ENCODE measurements at places on chromosomes 7 and 10.

- peak; percentile 16 for DNase-seq
These were observed 52.4 kb downstream of the CASD1 start for GRCh38 chr7:94561841-94562514.

DNA sequence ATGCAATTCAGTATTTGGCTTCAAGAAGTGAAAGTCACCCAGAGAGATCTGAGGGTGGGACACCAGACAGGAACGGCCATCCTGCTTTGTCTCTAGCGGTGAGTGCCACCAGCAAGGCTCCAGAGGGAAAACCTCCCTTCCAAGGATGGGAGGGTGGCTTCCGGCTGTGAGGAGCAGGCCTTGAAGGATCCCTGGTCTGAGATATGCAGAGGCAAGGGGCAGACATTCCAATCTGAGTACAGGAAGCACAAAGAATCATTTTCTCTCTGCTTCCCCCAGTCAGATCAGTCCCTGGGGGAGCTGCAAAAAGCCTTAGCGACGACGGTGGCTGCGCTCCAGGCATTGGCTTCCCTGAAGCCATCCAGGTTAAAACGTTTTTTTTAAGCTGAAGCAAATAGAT, 167.4 kb downstream of the TEX36 start:
- no peak for DNase-seq

DNA sequence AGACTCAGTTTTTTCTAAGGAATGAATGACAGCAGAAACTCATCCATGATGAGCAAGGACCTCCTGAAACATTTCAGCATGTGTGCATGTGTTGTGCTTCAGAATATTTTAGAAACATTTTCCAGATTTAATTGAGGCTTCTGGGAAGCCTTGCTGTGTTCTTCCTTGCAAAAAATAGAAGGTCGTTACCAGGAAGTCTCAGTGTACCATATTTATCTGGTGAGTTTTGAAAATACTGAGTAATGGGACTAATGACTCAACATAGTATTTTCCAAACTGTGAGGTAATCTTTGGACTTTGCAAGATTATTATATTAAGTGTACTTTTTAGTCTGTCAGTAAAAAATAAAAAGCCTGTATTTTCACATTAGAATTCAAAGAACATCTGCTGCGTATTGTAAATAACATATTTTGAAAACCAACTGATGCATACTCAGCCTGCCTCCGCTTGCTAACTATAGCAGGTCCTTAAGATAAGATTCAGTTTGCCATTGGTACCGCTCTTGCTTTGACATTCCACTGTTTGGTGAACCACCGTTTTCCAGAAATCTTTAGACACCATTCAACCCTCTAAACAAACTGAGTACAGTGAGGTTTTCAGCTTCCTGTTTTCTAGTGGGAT, 739.6 kb upstream of the GALNT17 start:
- peak; percentile 91 for DNase-seq

DNA sequence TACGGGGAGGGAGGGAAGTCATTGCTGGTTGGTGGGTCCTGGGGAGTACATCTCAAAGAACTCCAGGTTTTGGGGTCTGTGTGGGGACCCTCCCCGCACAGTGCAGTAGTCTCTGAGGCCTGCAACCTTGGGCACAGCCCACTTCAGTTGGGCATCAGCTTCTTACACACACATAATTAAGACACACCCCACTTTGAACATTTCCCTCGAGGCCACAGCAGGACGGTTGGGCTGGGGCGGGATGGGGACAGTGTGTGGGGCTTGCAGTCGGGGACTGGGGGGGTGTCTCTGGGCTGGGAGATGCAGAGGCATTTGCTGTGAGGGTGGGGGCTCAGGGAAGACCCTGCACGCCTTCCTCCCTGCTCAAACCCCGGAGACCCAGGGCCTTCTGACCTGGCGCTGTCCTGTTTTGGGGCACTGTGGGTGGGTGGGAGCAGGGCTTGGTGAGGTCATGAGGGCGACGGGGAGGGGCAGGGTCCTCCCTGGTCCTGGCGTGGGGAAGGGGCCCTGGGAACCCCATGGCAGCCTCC, 1.3 kb downstream of the LFNG start:
- DNase-seq: no peak

GRCh38 chr10:30032125-30032524, 27.3 kb downstream of the JCAD start:
- no peak for DNase-seq

DNA sequence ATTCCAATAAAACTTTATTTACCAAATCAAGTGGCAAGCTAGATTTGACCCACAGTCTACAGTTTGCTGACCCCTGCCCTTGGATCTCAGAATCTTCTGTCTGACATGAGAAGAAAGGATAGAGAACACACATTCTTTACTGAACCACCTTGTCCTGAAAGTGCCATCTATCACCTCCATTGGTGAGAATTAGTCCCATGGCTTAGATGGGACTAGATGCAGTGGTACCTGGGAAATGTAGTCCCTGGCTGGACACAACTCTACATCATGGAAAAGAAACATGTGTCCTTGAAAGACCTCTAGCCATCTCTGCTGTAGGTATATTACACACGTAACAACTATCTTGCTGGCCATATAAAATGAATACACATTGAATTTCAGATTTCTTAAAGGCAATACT, 336.2 kb downstream of the LHFPL3 start:
- no peak for DNase-seq

- no peak for DNase-seq
These were observed 6.8 kb downstream of the ATG9B start for GRCh38 chr7:151017370-151017952.

- DNase-seq: no peak
These were observed 25.9 kb upstream of the FZD8 start for GRCh38 chr10:35667971-35668370.

DNA sequence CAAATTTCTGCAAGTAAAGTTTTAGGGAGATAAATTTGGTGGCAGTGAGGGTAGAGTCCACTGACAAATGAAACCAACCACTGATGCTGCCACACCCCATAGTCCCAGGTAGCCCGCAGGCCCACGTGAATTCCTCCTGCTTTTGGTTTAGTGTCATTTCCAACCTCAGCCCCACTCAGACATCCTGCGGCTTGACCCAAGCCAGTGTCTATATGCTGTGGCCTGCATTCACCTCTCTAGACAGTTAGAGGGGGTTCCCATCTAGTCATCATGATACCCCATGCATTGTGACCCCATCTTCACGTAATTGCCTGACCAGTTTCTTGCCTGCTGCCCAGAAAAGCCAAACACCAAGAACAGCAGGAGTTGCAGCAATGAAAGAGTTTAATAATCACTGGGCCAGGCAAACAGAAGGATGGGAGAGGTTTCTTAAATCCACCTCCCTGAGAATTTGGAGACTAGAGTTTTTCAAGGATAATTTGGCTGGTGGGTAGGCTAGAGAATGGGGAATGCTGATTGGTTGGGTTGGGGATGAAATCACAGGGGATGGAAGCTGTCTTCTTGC, 332.0 kb upstream of the GALNT17 start:
- DNase-seq: no peak

DNA sequence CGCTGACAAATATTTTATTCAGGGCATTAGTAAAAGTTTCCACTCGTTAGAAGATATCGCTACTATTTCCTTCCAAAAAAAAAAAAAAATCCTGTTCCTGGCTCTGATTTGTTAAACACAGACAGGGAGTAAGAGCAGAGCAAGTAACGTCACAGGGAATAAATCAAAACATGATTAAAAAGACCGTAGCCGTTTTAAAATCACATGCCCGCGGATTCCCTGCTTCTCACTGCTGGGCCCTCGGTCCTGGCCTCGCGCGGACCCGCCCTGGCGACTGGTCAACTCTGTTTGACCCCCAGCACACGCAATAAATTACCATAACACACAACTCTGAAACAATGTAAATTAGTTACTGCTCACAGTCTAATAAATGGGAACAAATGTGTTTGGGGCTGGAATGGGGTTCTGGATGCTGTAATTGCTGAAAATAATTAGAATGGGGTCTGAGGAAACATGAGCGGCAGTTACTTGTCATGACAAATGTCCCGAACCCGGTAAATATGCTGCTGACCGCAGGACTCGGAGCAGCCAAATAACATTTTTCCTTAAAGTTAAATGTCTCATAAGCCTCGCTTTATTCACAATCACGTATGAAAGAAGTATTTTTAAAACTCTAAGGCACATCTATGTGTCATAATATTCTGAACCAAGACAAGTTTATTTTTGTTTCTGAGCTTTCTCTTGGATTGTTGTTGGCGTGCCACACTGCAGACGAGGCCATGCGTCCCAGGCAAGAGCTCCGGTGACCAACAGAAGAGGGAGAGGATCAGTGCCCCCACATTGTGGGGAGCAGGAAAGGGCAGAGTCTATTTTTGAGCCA, 17.9 kb downstream of the EBF3 start:
- DNase-seq: peak; percentile 64

- DNase-seq: no peak
These were observed 8.3 kb downstream of the SLC37A3 start for GRCh38 chr7:140390034-140390433.

DNA sequence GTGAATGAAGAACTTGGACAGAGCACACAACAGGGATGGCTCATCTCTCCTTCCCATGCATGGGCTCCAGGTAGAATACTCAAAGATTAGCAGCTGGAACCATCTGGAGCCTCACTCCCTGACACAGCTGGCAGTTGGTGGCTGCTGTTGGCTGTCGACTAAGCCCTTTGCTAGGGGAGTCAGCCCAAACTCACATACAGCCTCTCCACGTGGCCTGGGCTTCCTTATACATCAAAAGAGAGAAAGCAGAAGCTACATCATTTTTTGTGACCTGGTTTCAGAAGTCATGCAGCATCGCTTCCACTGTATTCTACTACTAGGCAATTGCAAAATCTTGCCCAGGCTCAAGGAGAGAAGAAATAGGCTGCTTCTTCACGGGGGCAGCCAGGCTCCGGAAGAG, 24.4 kb downstream of the ASNS start:
- DNase-seq: no peak
